ENCODE measurements at places on chromosomes 6 and 20.

DNA sequence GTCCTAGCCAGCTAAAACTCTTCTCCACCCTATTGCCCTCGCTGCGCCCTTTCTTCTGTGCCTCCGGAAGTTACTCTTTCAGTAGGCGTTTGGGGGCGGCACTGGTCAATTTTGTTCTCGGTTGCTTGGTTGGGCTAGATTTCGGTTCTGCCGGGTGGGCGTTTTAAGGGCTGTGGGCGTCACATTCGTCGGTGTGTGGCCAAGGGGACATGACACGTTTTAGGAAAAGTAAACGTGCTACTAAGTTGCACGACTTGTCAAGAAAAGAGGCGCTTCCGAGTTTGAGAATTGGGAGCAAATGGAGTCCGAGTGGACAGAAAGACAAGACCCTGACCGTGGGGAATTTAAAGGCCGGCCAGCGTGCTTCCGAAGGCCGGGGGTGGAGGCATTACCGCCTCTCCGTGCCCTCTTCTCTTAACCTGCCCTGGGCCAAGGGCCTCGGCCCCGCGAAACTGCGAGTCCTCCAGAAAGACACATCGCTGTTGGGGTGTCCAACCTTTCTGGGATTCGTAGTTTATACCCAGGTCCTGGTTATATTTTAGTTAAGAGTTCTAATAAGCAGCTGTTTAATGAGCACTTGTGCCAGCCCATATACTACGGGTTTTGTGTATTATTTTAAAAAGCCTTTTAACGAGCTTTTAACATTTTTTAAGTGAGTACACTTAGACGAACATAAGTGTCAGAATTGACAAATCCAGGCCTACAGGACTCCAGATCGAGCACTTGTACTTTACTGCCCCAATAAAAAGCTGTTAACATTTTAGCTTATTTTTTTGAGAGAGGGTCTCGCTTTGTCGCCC, 664 bp upstream of the BAG6 start:
- no peak for DNase-seq

DNA sequence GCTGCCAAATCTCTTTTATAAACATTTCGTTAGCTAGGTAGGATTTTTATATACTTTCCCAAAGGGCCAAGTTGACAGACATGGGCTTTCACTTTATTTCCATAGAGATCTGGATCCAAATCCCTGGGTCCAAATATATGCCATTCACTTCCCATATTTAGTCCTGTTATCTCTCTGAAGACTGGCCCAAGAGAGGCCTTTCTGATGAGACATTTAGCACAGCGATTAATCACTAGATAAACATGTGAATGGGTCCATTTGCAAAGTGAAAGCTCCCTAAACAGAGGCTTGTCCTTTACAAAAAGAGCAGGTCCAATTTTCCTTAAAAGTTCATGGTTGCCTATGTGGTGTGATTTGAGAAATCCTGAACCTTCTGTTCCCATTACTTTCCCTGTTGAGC, 132.6 kb downstream of the TRMT11 start:
- DNase-seq, result no peak

DNA sequence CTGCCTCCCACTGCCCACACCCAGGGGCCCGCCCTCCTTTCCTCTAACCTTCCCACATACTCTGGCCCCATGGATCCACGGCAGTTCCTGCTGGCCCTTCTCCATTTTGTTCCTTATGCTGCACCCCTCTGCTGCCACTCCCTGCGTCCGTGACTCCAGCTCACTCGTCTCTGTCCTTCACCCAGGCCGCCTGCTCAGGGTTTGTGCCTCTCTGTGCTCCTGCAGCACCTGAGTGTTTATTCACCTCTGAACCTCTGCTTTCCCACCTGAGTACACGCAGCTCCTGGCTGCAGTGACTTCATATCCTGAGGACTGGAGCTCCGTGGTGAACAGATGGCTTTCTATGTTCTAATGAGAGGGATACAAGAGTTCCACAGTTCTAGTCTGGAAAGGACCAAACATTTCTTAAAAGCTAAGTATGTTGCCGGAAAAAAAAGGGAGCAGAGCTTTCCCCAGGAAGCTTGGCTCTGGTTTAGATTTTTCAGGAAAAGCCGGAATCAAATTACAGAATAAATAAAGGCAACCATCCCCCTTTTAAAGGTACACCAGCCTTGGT, 1.5 kb upstream of the GNRH2 start:
- no peak for DNase-seq

DNA sequence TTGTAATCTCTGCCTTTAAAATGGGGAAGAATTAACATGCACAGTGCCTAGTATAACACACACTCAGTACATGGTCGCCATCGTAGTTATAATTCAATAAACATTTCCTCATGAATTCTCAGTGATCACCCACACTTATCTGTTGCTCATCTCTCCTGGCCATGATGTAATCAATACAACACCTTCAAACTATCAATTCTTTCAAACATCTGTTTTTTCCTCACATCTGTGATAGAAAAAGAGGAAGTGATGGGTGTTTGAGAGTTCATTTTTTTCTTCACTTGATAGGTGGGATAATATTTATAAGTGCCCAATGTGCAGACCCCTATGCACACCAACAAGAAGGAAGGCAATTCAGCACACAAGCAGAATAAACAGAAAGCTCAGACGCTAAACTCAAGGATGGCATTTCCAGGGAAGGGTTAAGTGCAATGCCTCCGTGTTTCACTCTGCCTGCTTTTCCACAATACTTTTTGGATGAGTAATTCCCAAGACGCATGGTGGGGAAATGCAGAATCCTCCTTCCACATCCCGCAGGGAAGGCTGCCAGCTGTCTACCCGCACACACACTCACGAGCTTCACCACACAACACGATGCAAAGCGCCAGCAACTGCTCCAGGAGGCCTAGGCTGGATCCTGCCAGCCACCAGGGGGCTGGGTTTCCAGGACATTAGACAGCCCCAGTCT, 100.3 kb downstream of the GMPR start:
- DNase-seq, result peak; percentile 60

- no peak for DNase-seq
Measured at GRCh38 chr6:43037197-43037596, 15.8 kb downstream of the RRP36 start.

GRCh38 chr6:158283304-158283980, 28.8 kb upstream of the TULP4 start:
- DNase-seq, result no peak

DNA sequence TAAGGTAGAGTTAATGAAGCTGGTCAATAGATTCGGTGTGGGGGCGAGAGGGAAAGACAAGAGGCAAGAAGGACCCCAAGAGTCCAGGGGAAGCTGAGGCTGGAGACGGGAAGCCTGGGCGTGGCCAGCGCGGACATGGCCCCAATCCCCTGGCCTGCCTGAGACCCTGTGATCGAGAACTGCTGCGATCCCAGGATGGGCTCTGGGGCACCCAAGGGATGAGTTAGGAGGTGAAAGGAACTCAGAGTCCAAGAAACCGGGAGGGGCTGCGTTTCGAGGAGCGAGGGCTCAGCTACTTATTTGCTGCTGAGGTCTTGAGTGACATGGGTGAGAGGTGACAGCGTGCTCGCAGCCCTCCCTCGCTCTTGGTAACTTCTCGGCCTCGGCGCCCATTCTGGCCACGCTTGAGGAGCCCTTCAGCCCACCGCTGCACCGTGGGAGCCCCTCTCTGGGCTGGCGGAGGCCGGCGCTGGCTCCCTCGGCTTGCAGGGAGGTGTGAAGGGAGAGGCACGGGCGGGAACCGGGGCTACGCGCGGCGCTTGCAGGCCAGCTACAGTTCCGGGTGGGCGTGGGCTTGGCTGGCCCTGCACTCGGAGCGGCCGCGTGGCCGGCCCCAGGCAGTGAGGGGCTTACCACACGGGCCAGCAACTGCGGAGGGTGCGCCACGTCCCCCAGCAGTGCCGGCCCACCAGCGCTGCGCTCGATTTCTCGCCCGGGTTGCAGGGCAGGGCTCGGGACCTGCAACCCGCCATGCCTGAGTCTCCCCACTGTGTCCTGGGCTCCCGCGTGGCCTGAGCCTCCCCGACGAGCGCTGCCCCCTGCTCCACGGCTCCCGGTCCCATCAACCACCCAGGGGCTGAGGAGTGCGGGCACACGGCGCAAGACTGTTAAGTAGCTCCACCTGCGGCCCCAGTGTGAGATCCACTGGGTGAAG, 58.2 kb downstream of the IRF4 start:
- DNase-seq, result no peak

DNA sequence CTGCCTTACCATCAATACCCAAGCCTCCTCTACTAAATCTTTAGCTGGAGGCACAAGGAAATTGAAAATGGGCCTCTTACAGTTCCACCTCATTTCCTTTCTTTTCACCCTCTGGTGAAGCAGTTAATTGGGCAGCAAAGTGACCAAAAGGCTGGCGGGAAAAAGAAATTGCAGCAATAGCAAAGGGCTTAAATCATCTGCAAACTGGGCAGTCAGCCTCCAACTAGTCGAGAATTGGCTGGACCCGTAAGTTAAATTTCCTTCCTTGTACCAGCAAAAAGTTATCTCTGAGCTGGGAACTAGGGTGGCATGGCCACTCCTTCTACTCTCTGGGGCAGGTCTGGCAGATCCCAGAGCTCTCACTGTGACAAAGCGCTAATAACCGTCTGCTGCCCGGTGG, 33.5 kb downstream of the GHRH start:
- peak; percentile 51 for DNase-seq

DNA sequence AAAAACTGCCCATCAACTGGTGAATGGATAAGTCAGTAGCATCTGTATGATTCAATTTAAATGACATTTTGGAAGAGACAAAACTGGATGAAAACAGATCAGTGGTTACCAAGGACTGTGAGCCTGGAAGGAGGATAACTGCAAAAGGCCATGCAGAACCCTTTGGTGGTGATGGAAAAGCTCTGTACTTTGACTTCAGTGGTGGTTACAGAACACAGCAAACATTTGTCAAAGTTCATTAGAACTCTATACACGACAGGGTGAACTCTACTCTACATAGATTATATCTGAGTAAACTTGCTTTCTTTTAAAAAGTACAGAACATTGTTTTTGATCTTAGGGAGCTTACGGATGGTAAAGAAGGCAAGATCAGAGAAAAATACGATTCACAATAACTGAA, 111.9 kb upstream of the HTR1E start:
- no peak for DNase-seq

DNA sequence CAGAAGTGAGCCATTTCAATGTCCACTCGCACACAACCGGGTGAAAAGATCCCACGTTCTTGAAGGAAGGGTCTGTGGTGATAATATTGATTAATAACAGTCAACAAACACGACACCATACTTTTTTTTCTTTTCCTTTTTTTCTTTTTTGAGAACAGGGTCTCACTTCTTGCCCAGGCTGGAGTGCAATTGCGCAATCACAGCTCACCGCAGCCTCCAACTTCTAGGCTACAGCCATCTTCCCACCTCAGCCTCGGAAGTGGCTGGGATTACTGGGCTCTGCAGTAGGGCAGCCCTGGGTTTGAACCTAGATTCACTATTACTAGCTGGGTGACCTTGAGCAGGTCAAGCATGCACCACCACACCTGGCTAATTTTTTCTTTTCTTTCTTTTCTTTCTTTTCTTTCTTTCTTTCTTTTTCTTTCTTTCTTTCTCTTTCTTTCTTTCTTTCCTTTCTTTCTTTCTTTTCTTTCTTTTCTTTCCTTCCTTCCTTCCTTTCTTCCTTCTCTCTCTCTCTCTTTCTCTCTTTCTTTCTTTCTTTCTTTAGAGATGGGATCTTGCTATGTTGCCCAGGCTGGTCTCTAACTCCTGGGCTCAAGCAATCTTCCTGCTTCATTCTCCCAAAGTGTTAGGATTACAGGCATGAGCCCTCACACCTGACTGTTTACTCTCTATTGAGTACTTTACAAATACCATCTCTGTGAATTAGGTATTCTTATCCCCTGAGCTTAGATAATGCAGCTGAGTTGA, 123.9 kb downstream of the SNX5 start:
- no peak for DNase-seq

GRCh38 chr6:156183678-156184077, 593.5 kb upstream of the ARID1B start:
- no peak for DNase-seq

DNA sequence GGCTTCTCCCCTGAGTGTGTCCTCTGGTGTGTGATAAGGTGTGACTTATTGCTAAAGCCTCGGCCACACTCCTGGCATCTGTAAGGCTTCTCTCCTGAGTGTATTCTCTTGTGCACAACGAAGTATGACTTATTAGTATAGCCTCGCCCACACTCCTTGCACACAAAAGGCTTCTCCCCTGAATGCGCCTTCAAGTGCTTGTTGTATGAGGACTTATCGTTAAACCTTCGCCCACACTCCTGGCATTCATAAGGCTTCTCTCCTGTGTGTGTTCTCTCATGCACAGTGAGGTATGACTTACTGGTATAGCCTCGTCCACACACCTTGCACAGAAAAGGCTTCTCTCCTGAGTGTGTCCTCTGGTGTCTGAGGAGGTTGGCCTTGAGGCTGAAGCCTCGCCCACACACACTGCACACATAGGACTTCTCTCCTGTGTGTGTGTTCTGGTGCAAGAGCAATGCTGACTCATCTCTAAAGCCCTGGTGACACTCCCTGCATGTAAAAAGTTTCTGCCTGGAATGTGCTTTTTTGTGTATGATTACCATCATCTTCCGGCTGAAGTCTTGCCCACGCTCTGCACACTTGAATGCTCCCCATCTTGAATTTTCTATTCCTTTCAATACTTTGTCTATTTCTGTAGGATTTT, 20.4 kb downstream of the ZNF337 start:
- DNase-seq, result no peak

DNA sequence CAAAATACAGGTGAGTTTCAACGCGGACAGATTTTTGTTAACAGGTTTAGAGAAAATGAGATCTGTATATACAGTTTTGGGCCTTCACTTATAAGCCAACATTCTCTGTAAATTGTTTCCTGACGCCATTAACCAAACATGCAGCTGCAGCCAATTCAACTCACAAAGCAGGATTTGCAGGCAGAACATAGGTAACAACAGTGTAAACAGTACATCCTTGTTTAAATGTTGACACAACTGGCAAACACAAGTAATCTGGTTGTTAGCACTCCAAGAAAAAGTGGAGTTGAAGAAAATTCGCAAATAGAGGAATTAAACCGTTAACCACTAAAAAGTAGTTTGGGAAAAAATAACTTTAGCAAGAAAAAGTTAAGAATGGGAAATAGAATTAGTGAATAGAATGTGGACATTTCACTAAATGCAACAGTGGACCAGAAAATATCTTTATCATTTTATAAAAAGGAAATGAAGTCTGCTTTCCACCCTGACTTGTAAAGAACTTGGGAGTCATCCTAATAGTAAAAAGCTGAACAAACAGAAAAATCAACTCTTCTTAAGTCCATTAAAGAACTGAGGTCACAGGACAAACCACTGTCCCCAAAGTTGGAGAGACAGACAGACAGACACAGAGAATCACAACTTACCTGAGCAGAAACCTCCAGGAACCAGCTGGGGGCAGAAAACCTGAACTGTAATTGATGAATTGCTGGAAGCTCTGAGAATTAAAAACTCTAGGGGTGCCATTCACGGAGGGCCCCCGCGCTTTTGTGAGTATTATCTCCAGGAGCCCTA, 10.1 kb downstream of the SMIM28 start:
- no peak for DNase-seq
